ENCODE measurements at places on chromosomes 12 and 14.

- DNase-seq: no peak
Measured at GRCh38 chr14:46769292-46769691, 117.7 kb upstream of the RPL10L start.

DNA sequence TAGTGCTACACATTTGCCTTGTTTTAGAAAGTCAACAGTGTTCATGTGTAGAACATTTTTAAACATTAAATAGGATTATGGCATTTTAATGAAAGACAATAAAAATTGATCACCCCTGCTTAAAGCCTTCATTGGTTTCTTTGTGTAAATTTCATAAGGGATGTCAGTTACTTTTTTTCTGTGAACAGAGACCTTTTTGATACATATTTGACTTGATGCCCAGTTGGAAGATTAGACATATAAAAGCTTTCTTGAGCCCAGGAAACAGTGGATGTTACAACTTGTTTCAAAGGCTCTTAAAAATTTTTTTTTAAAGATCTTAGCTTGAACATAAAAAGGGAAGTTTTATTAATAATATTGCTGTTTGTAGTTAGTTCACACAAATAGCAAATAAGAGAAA lies 168.7 kb upstream of the PDZRN4 start:
- DNase-seq: no peak

GRCh38 chr12:2009623-2010022 lies 5.4 kb upstream of the DCP1B start:
- DNase-seq: no peak

GRCh38 chr12:90023207-90023900 lies 314.7 kb upstream of the ATP2B1 start:
- DNase-seq: no peak

DNA sequence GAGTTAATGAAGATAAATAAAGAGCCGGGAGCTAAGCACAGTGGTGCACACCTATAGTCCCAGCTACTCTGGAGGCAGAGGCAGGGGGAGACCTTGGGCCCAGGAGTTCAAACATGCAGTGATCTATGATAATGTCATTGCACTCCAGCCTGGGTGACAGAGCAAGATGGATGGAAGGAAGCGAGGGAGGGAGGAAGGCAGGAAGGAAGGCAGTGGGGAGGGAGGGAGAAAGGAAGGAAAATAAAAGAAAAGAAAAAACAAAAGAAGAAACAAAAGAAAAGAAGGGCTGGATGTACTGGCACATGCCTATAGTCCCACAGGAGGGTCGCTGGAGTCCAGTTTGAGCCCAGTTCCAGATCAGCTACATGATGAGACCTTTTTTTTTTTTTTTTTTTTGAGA lies 19.0 kb upstream of the SP7 start:
- DNase-seq: no peak

- no peak for DNase-seq
Measured at GRCh38 chr12:56720731-56721151, 4.4 kb downstream of the NACA start.

DNA sequence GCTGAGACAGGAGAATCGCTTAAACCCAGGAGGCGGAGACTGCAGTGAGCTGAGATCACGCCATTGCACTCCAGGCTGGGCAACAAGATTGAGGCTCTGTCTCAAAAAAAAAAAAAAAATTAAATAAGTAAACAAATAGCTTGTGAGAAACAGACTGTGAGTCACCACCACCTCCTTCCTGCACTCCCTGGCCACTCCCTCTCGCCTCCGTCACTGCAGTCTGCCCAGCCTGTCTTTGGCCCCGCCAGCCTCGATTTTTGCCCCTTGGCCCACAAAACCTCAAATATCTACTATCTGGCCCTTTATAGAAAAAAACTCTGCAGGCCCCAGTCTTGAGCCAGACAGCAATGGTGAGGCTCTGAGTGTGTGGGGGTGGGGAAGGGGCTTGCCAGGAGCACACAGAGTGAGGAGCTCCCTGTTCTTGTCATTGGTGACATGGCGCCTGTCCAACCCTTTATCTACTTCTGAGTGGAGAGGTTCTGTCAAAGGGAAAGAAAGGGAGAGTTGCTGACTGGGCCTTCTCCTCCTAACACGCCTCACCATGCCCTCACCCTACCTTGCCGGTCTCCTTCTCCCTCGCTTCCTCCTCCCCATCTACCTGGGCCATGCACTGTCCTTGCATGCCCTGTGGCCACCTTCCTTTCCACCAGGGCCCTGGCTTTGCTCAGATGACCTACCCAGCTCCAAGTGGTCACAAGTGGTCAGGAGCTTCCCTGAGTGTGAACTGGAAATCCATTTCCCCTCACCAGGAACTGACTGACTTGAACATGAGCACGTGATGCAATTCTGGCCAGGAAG lies 22.1 kb downstream of the LGMN start:
- DNase-seq: peak; percentile 9

GRCh38 chr14:46279327-46279726 lies 372.3 kb downstream of the RPL10L start:
- DNase-seq: no peak

All from central memory CD4-positive, alpha-beta T cell (primary cell).